ENCODE measurements at places on chromosomes 4 and X.

DNA sequence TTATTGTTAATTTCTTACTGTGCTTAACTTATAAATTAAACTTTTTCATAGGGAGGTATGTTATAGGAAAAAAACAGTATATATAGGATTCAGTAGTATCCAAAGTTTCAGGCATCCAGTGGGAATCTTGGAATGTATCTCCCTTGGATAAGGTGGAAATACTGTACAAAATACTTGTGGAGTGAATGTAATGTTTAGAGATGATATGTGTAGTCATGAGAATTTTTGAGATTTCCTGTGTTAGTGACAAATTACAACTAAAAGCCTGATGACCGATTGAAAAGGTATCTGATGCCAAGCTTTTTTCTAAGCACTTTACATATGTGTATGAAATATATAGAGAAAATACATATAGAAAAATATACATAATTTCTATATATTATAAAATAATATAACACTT lies 69.2 kb downstream of the STK32B start:
- no peak for DNase-seq

DNA sequence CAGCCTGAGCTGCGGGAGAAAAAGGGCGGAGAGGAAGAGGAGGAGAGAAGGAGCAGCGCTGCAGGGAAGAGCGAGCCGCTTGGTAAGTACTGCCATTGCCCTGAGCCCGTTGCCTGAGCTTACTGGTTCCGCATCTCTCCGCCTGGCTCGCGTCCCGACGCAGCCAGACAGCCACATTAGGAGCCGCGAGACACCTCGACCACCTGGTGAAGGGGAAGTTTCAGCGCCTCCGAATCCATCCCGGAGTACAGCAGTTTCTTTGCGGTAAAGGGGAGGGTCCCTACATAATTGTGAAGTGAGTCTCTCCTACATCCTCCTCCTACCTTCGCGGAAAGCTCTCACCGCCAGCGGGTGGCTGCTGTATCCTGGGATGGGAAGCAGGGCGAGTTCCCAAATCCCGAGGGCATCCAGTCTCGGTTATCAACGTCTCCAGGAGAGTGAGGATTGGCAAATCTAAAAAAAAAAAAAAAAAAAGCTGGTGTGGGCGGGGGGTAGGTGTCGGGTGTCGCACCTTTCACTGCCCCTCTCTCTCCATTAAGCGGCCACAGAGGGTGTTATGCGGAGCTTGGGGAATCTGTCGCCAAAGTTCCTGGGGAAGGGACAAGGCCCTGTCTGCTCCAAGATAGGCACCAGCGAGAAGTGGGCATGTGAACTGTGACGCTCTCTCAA lies 7.9 kb downstream of the TBX22 start:
- DNase-seq: no peak

DNA sequence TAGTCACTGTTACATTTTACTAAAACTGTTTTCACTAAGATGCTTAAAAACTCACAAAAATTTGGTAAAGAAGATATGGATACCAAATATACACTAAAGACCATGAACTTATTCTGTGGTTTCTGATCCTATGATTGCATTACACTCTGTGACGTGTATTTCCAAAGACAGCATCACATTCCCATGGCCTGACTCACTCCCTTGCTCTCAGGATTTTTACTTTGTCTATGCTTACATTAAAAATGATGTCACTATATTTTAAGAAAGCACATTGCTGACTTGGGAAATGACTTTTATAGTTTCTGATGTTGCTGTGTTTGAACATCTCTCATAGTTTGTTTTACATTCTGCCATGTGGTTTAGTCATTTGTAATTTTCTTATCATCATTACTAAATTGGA lies 327.9 kb upstream of the MAGEB18 start:
- no peak for DNase-seq

- DNase-seq: no peak
These were observed 366.5 kb upstream of the LCORL start for GRCh38 chr4:18388039-18388438.

GRCh38 chr4:81651243-81651899 lies 179.7 kb upstream of the RASGEF1B start:
- DNase-seq: no peak
